Regular cardiac myocyte (primary cell): ENCODE measurements at places on chromosomes 1 and 21. TPM values are rescaled to one million over a fixed set of nuclear protein-coding genes. Genes with fewer than 3 reads are reported as not detected.

The OR2W3 gene
- 0.58 TPM in 1 of 2 replicates, not detected in the other for total RNA-seq

The S100A13 gene
- 97.2 and 98.0 TPM in 2 replicates for total RNA-seq

The CFHR3 gene
- total RNA-seq = not detected in 2 replicates

The NID1 gene
- total RNA-seq = 59.6 and 96.4 TPM in 2 replicates

The CD53 gene
- not detected in 2 replicates for total RNA-seq
